ENCODE measurements at places on chromosomes 7 and 10. TPM values are rescaled to one million over a fixed set of nuclear protein-coding genes. Genes with fewer than 3 reads are reported as not detected.

DNA sequence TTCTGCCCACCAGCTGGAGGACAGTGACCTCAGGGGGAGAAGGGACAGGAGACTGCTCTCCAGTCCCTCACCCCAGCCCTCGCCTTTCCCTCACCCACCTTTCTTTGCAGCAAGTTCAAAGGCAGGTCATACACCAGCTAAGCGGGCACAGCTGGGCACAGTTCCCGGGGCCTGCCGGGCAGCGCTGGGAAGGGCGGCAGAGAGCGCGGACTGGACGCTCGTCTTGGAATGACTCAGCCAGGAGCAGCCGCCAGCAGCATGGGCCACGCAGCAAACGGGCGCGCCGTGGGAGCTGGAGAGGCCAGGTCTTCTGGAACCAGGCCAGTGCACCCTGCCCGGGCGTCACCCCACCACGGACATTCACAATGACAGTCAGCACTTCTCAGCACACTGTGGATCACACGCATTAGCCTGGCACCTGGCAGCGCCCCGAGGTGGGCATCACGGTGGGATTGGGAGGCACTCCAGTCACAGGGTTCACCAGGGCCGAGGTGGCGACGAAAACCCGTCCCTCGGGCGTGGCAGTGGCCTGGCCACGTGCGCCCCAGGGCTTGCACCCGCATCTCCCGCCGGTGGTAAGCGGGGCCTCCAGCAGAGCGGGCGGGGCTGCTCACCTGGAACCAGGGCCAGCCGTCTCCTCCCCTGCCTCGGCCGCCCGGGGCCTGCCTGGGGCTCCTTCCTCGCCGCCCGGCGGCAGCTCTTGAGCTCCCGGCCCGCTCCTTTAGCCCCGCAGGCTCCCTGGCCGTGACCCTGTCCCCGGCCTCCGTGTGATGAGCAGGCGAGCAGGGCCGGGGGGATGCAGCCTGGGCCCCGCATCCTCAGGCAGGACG is 29.0 kb upstream of the WDFY4 start:
- H3K36me3 ChIP-seq: no peaks in the 10 kb centered on the region
- no peak for DNase-seq
- H3K27ac ChIP-seq: no peak overlapping the region
- H3K4me3 ChIP-seq: peak overlapping the region; percentile 34

GRCh38 chr10:117536866-117537435 is 5.6 kb upstream of the EMX2 start:
- no peak overlapping the region for H3K27ac ChIP-seq
- 0 out of 2 replicates have a peak, but pooled peaks cover 17% of the 10 kb centered on the region for H3K4me1 ChIP-seq
- no peaks in the 10 kb centered on the region for H3K36me3 ChIP-seq
- H3K27me3 ChIP-seq: peaks cover 94% of the 10 kb centered on the region
- no peak for DNase-seq

DNA sequence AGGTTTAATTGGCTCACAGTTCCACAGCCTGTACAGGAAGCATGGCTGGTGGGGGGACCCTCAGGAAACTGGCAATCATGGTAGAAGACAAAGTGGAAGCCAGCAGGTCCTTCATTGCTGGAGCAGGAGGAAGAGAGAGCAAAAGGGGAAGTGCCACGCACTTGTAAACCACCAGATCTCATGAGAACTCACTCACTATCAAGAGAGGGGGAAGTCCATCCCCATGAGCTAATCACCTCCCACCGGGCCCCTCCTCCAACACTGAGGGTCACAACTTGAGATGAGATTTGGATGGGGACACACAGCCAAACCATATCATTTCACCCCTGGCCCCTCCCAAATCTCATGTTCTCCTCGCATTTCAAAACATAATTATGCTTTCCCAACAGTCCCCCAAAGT is 171.9 kb upstream of the CACNA2D1 start:
- H3K27me3 ChIP-seq: no peaks in the 10 kb centered on the region
- H3K27ac ChIP-seq: no peak overlapping the region
- no peaks in the 10 kb centered on the region for H3K4me1 ChIP-seq
- H3K4me3 ChIP-seq: no peak overlapping the region

The GRM3 gene
- total RNA-seq: not detected

GRCh38 chr7:92916770-92917224 is 80.4 kb upstream of the CDK6 start:
- H3K4me1 ChIP-seq: no peaks in the 10 kb centered on the region
- H3K4me3 ChIP-seq: no peak overlapping the region
- H3K27ac ChIP-seq: no peak overlapping the region
- no peaks in the 10 kb centered on the region for H3K27me3 ChIP-seq
- peak; percentile 27 for DNase-seq

DNA sequence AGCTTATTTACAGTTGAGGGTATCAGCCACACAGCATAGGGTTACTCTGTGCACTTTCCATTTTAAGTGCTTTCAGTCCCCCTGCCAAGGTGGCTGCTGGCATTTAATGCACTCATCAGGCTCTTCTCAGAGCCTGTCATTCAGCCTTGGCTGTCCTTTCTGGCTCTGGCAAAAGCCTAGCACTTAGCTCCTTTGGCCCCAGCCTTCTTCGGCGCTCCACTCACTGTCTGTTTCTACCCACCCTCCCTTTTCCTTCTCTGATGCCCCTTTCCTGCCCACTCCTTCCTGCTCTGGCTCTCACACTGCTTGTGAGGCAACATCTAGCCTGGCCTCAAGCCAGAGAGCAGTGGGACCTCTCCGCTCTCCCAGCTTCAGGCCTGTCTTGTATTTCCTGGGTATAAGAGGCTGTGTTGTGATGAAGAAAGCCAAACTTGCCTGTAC is 60.2 kb downstream of the WIPF3 start:
- H3K27ac ChIP-seq: no peak overlapping the region
- no peak for DNase-seq
- 0 out of 3 replicates have a peak, but pooled peaks cover 7% of the 10 kb centered on the region for H3K27me3 ChIP-seq
- no peaks in the 10 kb centered on the region for H3K4me1 ChIP-seq
- no peaks in the 10 kb centered on the region for H3K36me3 ChIP-seq

DNA sequence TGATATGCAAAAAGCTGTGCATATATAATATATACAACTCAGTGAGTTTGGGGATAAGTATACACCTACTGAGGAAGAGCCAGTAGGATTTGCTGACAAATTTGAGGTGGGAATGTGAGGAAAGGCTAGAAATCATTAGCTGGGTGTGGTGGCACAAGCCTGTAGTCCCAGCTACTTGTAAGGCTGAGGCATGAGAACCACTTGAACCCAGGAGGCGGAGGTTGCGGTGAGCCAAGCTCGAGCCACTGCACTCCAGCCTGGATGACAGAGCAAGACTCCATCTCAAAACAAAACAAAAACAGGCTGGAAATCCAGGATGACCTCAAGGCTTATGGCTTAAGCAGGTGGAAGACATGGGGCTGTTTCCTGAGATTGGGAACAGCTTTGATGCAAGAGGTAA is 10.6 kb upstream of the PLEKHS1 start:
- no peak overlapping the region for H3K4me3 ChIP-seq
- no peak for DNase-seq
- peaks cover 9% of the 10 kb centered on the region for H3K4me1 ChIP-seq
- no peaks in the 10 kb centered on the region for H3K36me3 ChIP-seq
- H3K27me3 ChIP-seq: no peaks in the 10 kb centered on the region

DNA sequence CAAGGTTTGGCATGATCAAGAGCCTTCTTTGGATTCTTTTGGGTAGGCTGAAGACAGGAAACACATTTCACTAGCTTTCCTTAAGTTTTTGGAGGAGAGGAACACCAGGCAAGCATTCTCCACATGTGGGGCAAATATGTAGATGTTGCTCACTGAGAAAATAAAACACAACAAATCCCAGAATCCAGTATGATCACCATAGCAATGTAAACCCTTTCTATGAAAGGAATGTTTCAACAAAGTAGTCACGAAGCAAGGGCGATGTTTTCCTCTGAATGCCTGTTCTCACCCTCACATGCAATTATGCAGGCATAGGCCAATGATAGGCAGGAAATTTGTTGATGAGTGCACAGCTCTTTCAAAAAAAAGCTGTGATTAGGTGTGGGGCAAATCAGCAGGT is 20.5 kb upstream of the CEP41 start:
- no peak overlapping the region for H3K4me3 ChIP-seq
- DNase-seq: no peak
- no peak overlapping the region for H3K27ac ChIP-seq
- no peaks in the 10 kb centered on the region for H3K4me1 ChIP-seq
- H3K27me3 ChIP-seq: no peaks in the 10 kb centered on the region
- H3K36me3 ChIP-seq: no peaks in the 10 kb centered on the region

DNA sequence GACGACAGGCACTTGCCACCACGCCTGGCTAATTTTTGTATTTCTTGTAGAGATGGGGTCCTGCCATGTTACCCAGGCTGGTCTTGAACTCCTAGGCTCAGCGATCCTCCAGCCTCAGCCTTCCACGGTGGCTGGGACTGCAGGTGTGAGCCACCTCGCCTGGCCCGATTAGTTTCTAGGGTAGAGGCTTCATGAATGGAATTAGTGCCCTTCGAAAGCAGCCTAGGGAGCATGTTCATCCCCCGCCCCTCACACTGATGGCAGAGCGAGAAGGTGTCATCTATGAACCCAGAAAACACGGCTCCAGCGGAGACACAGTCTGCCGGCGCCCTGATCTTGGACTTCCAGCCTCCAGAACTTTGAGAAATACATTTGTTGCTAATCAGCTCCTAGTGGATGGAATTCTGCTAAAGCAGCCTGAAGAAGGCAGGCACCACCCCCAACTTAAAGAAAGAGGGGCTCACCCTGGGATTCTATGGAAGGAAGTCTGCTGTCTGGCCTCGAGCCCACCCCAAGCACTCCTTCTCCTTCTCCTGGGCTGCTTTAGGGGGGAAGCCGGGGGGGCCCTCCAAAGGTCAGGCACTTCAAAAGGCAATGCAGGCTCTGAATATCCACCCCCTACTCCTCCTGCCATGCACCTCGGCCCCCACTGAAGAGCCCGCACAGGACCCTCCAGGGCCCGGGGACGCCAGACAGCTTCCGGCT is 10.1 kb downstream of the PDGFA start:
- no peak for DNase-seq
- H3K4me3 ChIP-seq: no peak overlapping the region
- H3K4me1 ChIP-seq: peaks cover 2% of the 10 kb centered on the region
- no peaks in the 10 kb centered on the region for H3K36me3 ChIP-seq
- H3K27me3 ChIP-seq: no peaks in the 10 kb centered on the region

DNA sequence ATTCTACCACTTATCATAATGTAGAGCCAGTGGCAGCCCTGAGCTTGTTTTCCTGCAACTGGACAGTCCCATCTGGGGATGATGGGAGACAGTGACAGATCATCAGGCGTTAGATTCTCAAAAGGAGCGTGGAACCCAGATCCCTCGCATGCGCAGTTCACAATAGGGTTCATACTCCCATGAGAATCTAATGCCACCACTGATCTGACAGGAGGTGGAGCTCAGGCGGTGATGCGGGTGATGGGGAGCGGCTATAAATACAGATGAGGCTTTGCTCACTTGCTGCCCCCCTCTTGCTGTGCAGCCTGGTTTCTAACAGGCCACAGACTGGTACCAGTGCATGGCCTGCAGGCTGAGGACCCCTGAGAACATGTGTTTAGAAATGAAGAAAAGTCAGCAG is 260.1 kb downstream of the CAMK1D start:
- H3K4me1 ChIP-seq: peaks cover 19% of the 10 kb centered on the region
- H3K27ac ChIP-seq: no peak overlapping the region
- peaks cover 11% of the 10 kb centered on the region for H3K27me3 ChIP-seq
- H3K36me3 ChIP-seq: no peaks in the 10 kb centered on the region

GRCh38 chr7:147249956-147250355 is 1133.4 kb downstream of the CNTNAP2 start:
- no peak overlapping the region for H3K27ac ChIP-seq
- H3K36me3 ChIP-seq: no peaks in the 10 kb centered on the region
- no peak for DNase-seq
- H3K4me3 ChIP-seq: no peak overlapping the region
- H3K4me1 ChIP-seq: no peaks in the 10 kb centered on the region
- H3K27me3 ChIP-seq: no peaks in the 10 kb centered on the region

The CFAP43 gene
- total RNA-seq: 0.24 TPM

GRCh38 chr10:48740988-48741387 is 56.3 kb downstream of the WDFY4 start:
- DNase-seq: no peak
- no peak overlapping the region for H3K27ac ChIP-seq
- H3K36me3 ChIP-seq: no peaks in the 10 kb centered on the region
- no peaks in the 10 kb centered on the region for H3K4me1 ChIP-seq

The MAT1A gene
- 101 TPM for total RNA-seq

DNA sequence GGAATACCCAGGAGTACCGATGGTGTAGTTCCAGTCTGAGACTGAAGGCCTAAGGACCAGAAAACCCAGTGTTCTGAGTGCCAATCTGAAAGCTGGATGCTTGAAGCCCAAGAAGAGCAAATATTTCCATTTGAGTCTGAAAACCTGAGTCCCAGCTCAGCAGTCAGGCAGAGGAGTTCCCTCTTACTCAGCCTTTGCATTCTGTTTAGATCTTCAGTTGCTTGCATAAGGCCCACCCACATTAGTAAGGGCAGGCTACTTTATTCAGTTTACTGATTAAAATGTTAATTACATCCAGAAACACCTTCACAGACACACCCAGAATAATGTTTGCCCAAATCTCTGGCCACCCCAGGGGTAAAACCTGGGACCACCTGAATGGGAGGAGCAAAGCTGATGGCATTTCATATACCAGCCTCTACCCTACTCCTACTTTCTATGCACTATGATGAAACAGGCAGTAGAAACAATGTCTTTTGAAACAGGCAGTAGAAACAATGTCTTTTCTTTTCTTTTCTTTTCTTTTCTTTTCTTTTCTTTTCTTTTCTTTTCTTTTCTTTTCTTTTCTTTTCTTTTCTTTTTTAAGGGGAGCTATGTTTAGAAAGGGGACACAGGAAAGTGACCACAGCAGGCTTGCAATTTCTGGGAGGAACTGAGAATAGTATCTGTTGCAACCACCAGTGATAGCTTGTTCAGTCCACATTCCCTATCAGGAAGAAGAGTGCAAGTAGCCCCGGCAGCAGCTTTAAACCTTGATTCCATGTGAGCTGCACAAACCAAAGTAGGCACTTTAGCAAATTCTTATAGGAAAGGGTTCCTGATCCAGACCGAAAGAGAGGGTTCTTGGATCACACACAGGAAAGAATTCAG is 30.6 kb downstream of the FAM237B start:
- no peak overlapping the region for H3K27ac ChIP-seq
- no peak for DNase-seq
- H3K36me3 ChIP-seq: no peaks in the 10 kb centered on the region
- no peaks in the 10 kb centered on the region for H3K4me1 ChIP-seq
- H3K4me3 ChIP-seq: no peak overlapping the region
- H3K27me3 ChIP-seq: no peaks in the 10 kb centered on the region

GRCh38 chr7:3033136-3033535 is 10.5 kb downstream of the CARD11 start:
- DNase-seq: no peak
- H3K36me3 ChIP-seq: no peaks in the 10 kb centered on the region
- H3K27ac ChIP-seq: no peak overlapping the region
- no peaks in the 10 kb centered on the region for H3K27me3 ChIP-seq
- H3K4me3 ChIP-seq: no peak overlapping the region

GRCh38 chr10:80464557-80465450 is 10.7 kb downstream of the TSPAN14 start:
- H3K4me3 ChIP-seq: peak overlapping the region; percentile 46
- peak overlapping the region; percentile 90 for H3K27ac ChIP-seq
- H3K4me1 ChIP-seq: peaks cover 99% of the 10 kb centered on the region
- peak; percentile 97 for DNase-seq

GRCh38 chr7:6500691-6501090 is 50.6 kb downstream of the GRID2IP start:
- H3K27ac ChIP-seq: no peak overlapping the region
- H3K4me1 ChIP-seq: peaks cover 13% of the 10 kb centered on the region
- H3K4me3 ChIP-seq: no peak overlapping the region

GRCh38 chr10:22805304-22805703 is 90.9 kb upstream of the PIP4K2A start:
- H3K4me1 ChIP-seq: no peaks in the 10 kb centered on the region
- DNase-seq: peak; percentile 19
- no peaks in the 10 kb centered on the region for H3K36me3 ChIP-seq
- no peak overlapping the region for H3K4me3 ChIP-seq
- H3K27ac ChIP-seq: no peak overlapping the region

The TBXAS1 gene
- total RNA-seq: 4.0 TPM

The HPSE2 gene
- total RNA-seq: not detected
